ENCODE measurements at places on chromosomes 5 and 9.

- no peak for DNase-seq
These were observed 211.6 kb downstream of the SLIT3 start for GRCh38 chr5:169089343-169089742.

GRCh38 chr5:176429972-176430371 lies 13.6 kb upstream of the CLTB start:
- DNase-seq = no peak

- no peak for DNase-seq
These were observed 456 bp downstream of the ZNF79 start for GRCh38 chr9:127424676-127424999.

DNA sequence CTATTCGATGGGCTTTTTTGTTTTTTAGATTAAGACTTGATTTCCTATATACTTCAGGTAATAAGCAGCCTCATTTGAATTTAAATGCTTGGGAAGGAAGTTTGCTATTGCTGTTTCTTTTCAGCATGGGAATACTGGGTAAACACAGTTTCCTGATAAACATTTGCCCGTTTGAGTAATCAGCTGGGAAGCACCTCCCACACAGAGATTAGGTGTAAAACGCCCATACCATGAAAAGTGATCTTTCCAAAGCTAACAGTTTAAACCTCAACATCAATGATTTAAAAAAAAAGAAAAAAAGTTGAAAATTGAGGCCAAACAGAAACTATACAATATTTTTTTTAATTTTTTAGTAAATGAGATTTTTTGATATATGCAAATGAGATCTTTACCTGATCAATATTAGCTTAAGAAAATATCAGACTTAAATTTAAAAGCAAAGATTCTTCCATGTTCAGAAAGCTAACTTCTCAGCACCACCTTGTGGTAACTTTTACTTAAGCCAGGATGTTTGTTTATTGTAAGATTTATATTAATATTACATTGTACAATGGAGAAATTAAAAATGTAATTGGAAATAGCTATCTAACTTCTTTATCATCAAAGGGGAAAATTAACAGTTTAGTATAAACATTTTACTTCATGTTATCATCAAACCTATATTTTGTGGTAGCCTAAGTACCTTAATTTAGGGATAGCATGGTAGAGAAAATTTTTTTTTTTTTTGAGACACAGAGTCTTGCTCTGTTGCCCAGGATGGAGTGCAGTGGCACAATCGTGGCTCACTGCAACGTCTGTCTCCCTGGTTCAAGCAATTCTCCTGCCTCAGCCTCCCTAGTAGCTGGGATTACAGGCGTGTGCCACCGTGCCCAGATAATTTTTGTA lies 39.8 kb downstream of the F2RL2 start:
- no peak for DNase-seq

DNA sequence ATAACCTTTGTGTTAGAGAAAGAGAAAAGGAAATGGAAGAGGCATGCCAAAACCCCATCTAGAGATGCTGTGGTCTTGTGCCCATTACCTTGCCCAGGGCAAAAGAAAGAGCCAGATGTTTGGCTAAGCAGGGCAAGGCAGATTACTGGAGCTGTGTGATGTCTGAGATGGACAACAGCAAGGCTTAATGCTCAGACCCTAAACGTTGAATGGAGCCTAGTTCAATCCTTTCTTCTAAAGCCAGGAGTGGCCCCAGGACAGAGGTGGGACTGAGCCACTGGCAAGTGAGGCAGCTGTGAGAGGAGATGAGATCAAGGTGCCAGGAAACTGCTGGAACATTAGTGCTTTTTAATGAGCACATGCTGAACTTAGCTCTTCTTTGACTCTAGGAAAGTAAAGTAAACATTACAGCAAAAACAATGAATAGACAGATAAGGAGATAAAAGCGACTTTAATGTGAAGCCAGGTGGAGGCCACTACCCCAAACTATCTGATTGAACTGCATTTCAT lies 143.0 kb upstream of the EGFLAM start:
- DNase-seq = no peak

DNA sequence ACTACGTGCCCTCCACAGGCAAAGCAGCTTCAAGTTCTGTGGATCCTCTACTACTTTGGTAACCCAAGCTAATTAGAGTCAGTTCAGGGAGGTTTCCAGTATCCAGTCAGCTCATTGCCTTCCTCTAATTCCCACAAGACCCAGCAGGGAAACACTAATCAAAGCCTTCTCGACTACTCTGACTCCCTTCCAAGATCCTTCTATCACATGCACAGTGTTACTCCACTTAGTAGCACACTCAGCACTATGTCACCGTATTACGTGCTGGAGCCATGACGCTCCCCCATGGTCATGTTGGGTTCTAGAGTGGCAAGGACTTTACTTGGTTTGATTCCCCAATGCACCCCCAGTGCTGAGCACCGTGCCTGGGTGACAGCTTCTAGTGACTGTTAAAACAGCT lies 53.0 kb downstream of the DCP2 start:
- no peak for DNase-seq

DNA sequence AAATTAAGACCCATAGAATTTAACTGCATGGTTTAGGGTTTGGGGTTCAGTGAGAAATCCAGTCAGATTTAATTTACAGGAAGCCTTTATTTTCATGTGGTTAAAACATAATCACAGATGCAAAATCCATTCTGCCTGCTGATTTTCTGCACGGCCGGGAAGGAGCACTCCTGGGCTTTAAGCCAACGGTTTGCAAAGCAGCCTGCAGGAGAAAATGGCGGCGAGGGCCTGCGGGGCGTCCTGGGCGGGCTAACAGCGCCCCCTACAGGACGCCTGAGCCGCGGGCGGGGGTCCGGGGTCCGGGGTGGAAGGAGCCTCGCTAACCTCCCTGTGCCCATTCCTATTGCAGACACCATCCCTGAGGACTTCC lies 47.6 kb downstream of the THBS4 start:
- DNase-seq = no peak

DNA sequence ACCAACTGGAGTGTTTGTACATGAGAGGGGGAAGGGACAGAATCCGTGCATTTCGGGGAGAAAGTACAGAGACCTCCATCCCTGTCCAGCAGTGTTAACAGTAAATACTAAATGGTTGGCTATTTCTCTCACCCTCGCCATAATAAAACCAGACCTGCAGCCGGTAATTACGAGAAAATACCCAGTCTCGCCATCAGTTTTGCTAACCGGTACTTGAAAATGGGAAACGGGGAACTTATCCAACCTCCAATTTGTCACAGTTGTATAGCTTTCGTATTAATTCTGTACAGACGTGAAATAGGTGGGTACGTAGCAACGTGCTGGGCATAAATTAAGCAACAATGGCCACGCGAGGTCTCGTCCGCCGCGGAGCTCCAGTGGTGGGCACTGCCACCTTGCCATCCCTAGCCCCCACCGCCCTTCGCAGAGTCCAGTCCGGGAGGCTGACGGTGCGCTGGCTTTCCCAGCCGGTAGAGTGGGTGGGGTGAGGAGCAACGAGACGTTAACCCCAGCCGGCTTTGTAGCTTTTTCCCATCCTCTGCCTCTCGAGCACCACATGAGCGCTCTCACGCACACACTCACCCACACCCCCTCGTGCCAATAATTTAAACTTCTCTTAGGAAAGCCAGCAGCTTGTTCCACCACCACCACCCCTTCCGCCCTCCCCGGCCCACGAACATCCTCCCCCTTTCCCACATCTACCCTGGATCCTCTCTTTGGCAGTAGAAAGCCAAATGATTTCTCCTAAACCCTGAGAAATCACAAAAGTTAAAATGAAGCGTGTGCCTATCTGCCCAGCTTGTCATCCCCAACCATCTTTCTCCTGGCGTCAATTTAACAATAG lies 1.8 kb downstream of the ELAVL2 start:
- DNase-seq = no peak

DNA sequence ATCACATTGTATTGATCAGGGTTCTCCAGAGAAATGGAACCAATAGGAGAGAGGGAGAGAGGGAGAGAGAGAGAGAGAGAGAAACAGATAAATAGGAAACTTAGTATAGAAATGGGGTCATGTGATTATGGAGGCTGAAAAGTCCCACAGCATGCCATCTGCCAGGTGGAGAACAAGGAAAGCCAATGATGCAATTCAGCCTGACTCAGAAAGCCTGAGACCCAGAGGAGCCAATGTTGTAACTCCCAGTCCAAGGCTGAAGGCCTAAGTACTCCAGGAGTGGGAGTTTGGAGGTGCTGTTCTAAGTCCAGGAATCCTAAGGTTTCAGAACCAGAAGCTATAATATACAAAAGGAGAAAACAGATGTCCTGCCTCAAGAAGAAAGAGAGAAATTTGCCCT lies 48.4 kb upstream of the ISOC1 start:
- no peak for DNase-seq

DNA sequence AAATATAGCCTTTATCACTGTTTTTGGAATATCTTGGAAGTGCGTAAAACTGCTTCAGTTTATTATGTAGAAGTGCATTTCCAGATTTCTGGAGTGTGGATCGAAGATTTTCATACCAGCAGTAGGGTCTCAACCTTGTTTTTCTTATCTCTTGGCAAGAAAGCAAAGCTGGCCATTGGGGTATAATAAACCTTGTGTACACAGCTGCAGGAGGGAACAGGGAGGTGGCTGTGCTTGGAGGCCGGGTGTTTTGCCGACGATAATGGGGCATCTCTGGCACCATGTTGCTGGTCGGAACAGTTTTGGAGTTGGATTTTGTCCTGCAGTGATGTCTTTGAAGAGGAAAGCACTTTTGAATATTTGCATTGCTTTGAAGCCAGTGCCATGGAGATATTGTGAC lies 308.8 kb upstream of the DMRT1 start:
- DNase-seq = no peak

DNA sequence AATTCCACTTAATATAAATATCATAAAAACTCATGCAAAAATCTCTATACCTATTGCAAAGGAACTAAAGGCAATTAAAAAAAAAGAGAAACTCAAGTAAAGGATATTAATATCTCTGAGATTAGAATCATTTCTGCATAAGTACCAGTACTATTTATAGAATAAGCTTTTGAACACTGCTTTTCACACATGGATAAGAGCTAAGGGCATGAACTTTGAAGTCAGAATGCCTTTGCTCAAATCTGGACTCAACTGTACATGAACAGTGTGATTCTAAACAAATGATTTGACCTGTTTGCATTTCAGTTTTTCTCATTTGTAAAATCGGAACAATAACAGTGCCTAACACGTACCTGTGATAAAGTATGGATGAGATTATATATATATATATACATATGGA lies 255.9 kb downstream of the EFNA5 start:
- no peak for DNase-seq

DNA sequence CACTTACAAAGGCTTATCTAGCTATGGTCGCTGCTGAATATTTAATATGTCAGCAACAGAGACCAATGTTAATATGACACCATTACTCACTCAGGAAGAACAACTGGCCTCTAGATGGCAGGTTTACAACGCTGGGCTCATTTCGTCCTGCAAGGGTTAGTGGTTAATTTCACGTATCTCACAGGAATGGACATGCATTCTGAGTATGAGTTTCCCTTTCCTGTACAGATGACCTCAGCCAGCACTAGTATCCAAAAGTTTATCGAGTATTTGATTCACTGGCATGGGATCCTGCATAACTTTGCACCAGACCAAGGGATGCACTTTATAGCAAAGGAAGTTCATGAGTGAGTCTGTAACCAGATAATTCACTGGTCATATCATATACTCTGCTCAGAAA lies 8.7 kb upstream of the TRPC7 start:
- no peak for DNase-seq

- no peak for DNase-seq
These were observed 116.7 kb upstream of the SAP30L start for GRCh38 chr5:154329062-154329461.

DNA sequence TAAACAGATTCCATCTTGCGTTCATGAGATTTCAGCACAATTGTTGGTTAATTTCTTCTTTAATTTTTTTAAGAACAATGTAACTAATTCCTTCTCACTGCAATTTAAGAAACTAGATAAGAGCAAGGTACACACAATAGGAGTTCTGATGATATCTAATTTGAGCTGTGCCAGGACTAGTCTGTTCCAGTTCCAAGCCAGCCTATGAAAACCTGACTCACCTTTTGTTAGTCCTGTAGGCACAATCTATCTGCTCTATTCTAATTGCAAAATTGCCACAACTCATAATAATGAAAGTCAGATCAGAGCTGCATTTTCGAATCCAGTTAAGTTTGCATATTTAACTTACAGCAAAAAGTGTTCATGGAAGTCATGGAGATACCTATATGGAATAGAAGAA lies 494.1 kb upstream of the TUSC1 start:
- no peak for DNase-seq

DNA sequence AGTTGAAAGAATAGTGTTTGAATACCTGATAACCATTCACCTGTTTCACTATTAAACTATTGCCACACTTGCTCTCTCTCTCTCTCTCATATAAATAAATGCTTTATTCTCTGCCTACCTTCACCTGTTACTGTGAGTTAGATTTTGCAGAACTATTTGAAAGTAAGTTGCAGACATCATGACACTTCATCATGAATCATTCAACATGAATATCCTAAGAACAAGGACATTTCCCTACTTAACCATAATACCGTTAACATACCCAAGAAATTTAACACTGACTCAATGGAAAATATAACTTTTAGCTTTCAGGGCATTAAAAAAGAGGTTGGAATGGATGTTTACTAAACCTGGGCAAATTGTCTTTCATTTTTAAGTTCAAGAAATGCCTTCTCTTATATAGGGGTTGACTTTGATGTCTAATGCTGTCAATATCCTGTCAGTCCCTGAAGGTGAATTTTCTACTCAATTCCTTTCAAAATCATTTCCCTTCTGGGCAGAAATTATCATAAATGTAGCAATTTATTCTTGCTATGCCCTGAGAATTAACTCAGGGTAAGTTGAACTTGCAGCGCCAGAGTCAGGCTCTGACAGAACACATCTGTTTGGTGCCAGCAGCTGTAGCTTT lies 582.6 kb upstream of the TLE4 start:
- DNase-seq = no peak

GRCh38 chr9:74783408-74783807 lies 104.3 kb downstream of the TRPM6 start:
- DNase-seq = no peak

DNA sequence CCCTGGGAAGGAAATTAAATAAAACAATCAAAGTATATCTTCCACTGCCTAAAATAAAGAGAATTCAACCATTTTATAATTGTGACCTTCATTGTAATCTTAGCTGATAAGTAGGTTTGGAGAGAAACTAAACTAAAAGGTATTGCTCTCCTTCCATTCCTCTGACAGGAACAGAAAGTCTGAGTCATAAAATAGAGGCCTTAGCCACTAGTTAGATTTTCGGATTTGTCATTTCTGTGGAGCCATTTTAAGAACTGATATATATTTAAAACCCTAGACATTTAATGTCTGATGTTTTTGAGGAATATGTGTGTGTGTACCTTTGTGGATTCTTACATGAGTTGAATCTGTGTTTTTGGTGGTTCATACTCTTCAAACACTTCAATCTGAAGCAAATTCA lies 11.8 kb upstream of the TMC1 start:
- DNase-seq = no peak

GRCh38 chr9:115015018-115015635 lies 84.7 kb upstream of the TNFSF8 start:
- no peak for DNase-seq

GRCh38 chr5:178216779-178217178 lies 12.4 kb downstream of the HNRNPAB start:
- DNase-seq = no peak

- DNase-seq = no peak
These were observed 32.8 kb downstream of the PLAC8L1 start for GRCh38 chr5:146072595-146072994.
